HFFc6 (cell line): ENCODE measurements at places on chromosomes 7 and 10. TPM values are rescaled to one million over a fixed set of nuclear protein-coding genes. Genes with fewer than 3 reads are reported as not detected.

Gene DRGX
- 0.15 to 0.35 TPM (median 0.30 TPM) in 3 replicates for total RNA-seq

Gene SDK1
- total RNA-seq, result not detected in 3 replicates

Gene TMEM270
- not detected in 3 replicates for total RNA-seq

Gene OR2A5
- total RNA-seq, result not detected in 3 replicates

Gene STEAP4
- not detected in 3 replicates for total RNA-seq

Gene FFAR4
- not detected in 3 replicates for total RNA-seq

Gene ELN
- total RNA-seq, result 5.2 to 19.2 TPM (median 10.5 TPM) in 3 replicates

Gene PAPSS2
- 403 to 597 TPM (median 420 TPM) in 3 replicates for total RNA-seq

Gene FGL2
- total RNA-seq, result not detected in 3 replicates
